Liver (tissue), 10 donors: ENCODE measurements at places on chromosomes 5 and 9. TPM values are rescaled to one million over a fixed set of nuclear protein-coding genes. Genes with fewer than 3 reads are reported as not detected.
A peak's percentile ranks its signal among the peaks of the same experiment; 100 is the strongest.

GRCh38 chr9:97271292-97271691, 36.2 kb upstream of the CCDC180 start:
- H3K27me3 ChIP-seq: no peaks in the 10 kb centered on the region
- no peaks in the 10 kb centered on the region for H3K4me1 ChIP-seq
- H3K4me3 ChIP-seq: no peak overlapping the region
- no peak for DNase-seq

DNA sequence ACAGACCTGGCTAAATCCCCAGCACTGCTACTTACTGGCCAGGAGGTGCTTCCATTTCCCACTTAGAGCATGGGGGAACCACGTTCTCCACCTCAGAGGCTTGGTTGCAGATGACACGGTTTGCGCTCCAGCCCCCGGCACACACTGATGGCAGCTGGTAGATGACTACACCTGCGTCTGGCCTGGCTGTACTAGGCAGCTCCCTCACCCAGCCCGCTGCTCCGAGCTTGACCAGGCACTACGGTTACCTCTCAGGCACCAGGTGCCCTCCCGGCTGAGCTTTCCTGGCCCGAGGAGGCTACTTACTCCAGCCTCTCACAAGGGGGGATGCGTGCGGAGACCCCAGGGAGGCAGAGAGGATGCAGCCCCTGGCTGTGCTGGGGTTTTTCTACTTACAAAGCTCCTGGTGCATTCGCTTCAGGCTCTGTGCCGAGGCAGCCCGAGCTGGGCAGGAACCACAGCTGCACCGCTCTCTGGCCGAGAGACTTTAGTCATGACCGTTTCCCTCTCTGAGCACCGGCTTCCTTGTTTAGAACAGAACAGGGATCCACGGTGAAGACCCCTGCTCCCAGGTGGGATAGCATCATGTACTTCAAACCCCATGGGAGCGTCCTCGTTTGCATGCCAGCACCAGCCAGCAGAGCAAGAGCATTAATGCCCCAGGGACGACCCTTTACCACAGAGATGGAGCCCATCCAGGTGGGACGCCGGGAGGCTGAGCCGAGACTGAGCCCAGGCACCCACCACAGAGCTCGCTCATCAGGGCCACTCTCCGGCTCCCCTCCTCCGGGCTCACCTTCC, 7.6 kb upstream of the GBGT1 start:
- no peaks in the 10 kb centered on the region for H3K4me1 ChIP-seq
- DNase-seq: no peak
- H3K4me3 ChIP-seq: no peak overlapping the region
- no peaks in the 10 kb centered on the region for H3K36me3 ChIP-seq

The PLCXD3 gene
- total RNA-seq: 0.05 TPM

GRCh38 chr9:137462396-137462985, 3.4 kb upstream of the NSMF start:
- DNase-seq: no peak
- H3K4me1 ChIP-seq: peaks cover 8% of the 10 kb centered on the region
- no peak overlapping the region for H3K27ac ChIP-seq
- peaks cover 6% of the 10 kb centered on the region for H3K36me3 ChIP-seq
- H3K4me3 ChIP-seq: no peak overlapping the region

- no peak for DNase-seq
- no peaks in the 10 kb centered on the region for H3K4me1 ChIP-seq
- H3K27ac ChIP-seq: no peak overlapping the region
- H3K27me3 ChIP-seq: peaks cover 3% of the 10 kb centered on the region
- H3K36me3 ChIP-seq: no peaks in the 10 kb centered on the region
Observed at GRCh38 chr5:108481355-108481931, 99.5 kb upstream of the FBXL17 start.

DNA sequence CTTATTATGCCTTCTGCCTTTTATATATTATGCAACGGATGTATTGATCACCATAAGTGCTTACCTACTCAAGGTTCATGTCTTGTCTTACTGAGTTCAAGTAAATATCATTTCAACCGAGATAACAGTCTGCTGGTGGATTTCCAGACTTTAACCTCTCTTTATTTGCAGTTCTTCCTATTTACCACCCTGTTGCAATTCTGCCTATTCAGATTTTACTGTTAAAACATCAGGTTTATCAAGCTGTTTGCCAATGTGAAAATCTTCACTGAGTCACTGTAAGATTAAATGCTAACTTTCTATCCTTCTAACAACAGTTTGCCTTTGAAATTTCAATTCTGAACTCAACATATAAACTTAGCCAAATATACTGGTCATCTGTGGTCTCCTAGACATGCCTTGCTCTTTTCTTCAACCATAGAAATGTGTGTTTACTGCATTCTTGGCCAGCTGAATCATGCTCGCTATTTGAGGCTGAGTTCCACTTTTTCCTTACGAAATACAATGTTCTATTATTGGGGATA, 471.7 kb upstream of the RORB start:
- no peaks in the 10 kb centered on the region for H3K27me3 ChIP-seq
- peak overlapping the region; percentile 31 for H3K27ac ChIP-seq
- H3K4me1 ChIP-seq: peaks cover 9% of the 10 kb centered on the region
- no peak for DNase-seq

DNA sequence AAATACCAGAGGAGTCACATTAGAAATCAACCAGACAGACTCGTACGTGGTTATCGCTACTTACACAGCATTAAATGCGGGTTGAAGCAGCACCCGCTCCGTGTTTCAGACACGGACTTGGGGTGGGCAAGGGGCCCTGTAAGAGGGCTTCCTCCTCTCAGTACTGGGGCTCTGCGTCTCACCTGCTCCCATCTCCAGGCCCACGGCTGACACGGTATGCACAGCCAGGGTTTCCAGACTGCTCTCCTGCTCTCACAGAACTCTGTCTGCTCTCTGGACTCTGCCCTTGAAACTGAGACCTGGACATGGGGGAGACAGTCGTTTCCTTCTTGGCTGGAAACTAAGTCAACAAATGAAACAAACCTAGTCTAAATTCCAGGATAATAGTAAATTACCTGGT, 24.7 kb upstream of the RASGEF1C start:
- no peak overlapping the region for H3K4me3 ChIP-seq
- H3K36me3 ChIP-seq: peaks cover 62% of the 10 kb centered on the region
- DNase-seq: no peak

The TAL2 gene
- not detected for total RNA-seq

- no peak for DNase-seq
- H3K27me3 ChIP-seq: no peaks in the 10 kb centered on the region
Observed at GRCh38 chr5:143471666-143472464, 68.4 kb upstream of the NR3C1 start.

DNA sequence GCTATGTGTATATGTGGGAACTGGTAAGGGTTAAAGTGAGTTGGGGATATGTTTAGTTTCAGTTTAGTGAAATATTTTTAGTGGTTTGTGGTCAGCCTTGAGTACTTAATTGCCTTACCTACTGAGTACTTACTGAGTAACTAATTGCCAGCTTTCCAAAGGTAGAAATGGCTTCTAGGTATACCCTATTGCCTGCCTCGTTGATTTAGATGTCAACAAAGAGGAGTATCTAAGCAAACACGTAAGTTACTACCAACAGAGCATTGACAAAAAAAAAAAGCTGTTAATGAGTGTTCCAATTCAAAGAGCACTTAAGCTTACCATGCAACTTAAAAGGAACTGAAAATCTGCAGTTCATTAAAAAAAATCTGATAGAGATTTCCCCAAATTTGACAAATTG, 8.8 kb downstream of the ATP10B start:
- H3K4me1 ChIP-seq: no peaks in the 10 kb centered on the region
- H3K27ac ChIP-seq: no peak overlapping the region
- no peaks in the 10 kb centered on the region for H3K27me3 ChIP-seq
- DNase-seq: no peak
- no peaks in the 10 kb centered on the region for H3K36me3 ChIP-seq

DNA sequence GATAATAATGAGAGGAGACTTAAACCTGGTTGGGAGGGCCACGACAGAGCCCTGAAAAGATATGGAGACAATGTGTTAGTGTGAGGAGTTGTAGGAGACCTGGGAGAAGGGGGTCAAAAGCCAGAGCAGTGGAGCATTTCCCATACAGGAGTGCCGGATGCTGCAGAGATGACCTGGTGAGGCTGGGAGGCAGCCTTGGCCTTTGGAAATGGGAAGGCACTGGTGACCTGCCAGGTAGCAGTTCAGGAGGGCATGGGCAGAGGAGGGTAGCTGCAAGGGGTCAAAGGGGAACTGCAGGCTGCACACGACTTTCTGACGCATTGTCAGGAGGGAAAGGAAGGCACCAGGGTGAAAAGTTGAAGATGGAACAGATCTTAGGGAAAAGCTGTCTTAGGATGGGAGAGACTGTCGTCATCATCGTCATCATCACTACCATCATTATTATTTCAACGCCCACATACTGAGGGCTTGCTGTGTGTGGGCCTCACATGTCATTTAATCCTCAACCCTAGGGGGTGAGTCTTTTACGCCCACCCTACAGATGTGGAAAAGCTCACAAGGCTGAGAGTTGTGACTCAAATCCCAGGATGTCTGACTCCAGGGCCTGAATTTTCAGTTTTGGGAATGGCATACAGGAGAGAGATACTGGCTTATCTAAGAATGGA, 13.3 kb downstream of the ARAP3 start:
- H3K4me1 ChIP-seq: peaks cover 21% of the 10 kb centered on the region
- no peak overlapping the region for H3K4me3 ChIP-seq
- H3K27me3 ChIP-seq: no peaks in the 10 kb centered on the region
- DNase-seq: no peak
- no peak overlapping the region for H3K27ac ChIP-seq
- no peaks in the 10 kb centered on the region for H3K36me3 ChIP-seq

- no peaks in the 10 kb centered on the region for H3K36me3 ChIP-seq
- no peak for DNase-seq
Observed at GRCh38 chr9:98644011-98644410, 64.7 kb downstream of the GABBR2 start.

DNA sequence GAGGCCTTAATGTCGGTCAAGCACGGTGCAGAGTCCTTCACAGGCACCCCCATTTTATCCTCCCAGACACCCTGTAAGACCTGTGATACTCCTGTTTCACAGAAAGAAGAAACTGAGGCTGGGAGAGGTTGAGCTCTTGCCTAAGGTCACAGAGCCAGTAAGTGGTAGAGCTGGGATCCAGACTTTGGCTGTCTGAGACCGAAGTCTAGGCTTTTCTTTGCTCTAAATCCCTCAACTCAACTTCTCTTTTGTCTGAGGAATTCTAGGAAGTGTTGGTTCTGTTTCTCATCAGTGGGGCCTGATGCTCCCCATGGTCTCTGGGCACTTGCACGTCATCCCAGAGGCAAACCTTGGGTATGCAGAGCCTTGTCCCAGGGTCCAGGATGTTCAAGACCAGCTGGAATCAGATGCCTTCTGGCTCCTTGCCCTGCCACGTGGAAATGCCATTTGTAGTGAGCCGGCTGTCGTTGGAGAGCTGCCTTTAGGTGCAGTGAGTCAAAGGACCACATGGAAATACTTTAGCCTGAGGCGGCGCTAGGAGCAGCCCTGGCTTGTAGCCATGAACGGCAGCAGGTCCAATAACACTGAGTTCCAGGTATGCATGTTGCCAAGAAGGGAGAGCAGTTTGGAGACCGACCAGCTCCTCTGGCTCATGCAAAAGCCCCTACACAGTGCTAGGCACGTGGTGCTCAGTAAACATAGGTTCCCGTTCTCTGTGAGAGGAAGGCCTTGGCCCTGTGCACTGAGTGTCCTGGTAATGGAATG, 9.2 kb downstream of the DCANP1 start:
- H3K27me3 ChIP-seq: no peaks in the 10 kb centered on the region
- peak; percentile 30 for DNase-seq
- H3K4me1 ChIP-seq: peaks cover 2% of the 10 kb centered on the region
- H3K36me3 ChIP-seq: no peaks in the 10 kb centered on the region

The IL13 gene
- not detected for total RNA-seq

The NR5A1 gene
- not detected for total RNA-seq

DNA sequence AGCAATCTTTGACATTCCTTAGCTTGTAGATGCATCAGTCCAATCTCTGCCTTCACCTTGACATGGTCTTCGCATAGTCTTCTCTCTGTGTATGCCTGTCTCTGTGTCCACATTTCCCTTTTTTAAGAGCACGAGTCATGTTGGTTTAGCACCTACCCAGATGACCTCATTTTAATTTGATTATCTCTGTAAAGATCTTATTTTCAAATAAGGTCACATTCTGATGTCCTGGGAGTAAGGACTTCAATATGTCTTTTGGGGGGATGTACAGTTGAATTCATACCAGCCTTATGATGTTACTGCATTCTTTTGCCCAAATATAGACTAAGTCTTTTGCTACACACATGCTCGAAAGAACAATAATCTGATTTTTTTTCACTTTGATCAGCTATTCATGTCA, 6.9 kb downstream of the KCTD16 start:
- no peak for DNase-seq
- no peaks in the 10 kb centered on the region for H3K4me1 ChIP-seq
- no peak overlapping the region for H3K27ac ChIP-seq
- H3K4me3 ChIP-seq: no peak overlapping the region

GRCh38 chr9:81829195-81829882, 98.9 kb upstream of the SPATA31D4 start:
- peaks cover 3% of the 10 kb centered on the region for H3K4me1 ChIP-seq
- no peak for DNase-seq
- H3K27ac ChIP-seq: no peak overlapping the region
- H3K27me3 ChIP-seq: no peaks in the 10 kb centered on the region
- no peaks in the 10 kb centered on the region for H3K36me3 ChIP-seq

DNA sequence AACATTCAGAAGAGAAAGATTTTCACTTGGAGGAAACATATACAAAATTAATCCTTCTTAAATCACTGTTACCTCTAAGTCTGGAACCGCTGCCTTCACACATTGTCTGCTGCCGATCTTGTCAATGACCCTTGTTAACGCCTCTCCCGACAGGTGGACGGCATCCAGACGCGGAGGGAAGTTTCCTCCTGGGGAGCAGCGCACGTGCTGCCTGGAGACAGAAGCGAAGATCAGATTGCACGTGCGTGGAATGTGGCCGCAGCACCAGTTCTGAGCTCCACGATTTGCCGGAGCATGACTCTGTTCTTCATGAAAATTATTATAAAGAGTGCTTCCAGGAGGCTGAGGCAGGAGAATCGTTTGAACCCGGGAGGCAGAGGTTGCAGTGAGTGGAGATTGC, 183.6 kb upstream of the IRX4 start:
- no peak overlapping the region for H3K27ac ChIP-seq
- no peaks in the 10 kb centered on the region for H3K27me3 ChIP-seq
- no peaks in the 10 kb centered on the region for H3K36me3 ChIP-seq

GRCh38 chr9:86809151-86809550, 138.2 kb downstream of the GAS1 start:
- H3K4me1 ChIP-seq: no peaks in the 10 kb centered on the region
- no peak overlapping the region for H3K27ac ChIP-seq
- DNase-seq: no peak
- no peaks in the 10 kb centered on the region for H3K36me3 ChIP-seq

The RNF183 gene
- total RNA-seq: not detected

The SLC4A9 gene
- total RNA-seq: not detected

GRCh38 chr5:32501071-32502002, 56.8 kb upstream of the ZFR start:
- no peaks in the 10 kb centered on the region for H3K27me3 ChIP-seq
- H3K4me3 ChIP-seq: no peak overlapping the region
- H3K4me1 ChIP-seq: no peaks in the 10 kb centered on the region
- no peak for DNase-seq

The UGCG gene
- 44.2 TPM for total RNA-seq

The IRX2 gene
- total RNA-seq: not detected

The GABRA1 gene
- total RNA-seq: not detected

The DND1 gene
- 0.92 TPM for total RNA-seq

The KLHL9 gene
- 14.5 TPM for total RNA-seq

GRCh38 chr9:74528207-74528606, 31.1 kb downstream of the RORB start:
- H3K4me3 ChIP-seq: no peak overlapping the region
- no peaks in the 10 kb centered on the region for H3K4me1 ChIP-seq
- no peak for DNase-seq
- H3K27ac ChIP-seq: no peak overlapping the region
- H3K27me3 ChIP-seq: peaks cover 2% of the 10 kb centered on the region

GRCh38 chr9:133990366-133991213, 1.5 kb downstream of the VAV2 start:
- peak overlapping the region; percentile 99 for H3K27ac ChIP-seq
- peak overlapping the region; percentile 71 for H3K4me3 ChIP-seq
- no peaks in the 10 kb centered on the region for H3K36me3 ChIP-seq
- peaks cover 14% of the 10 kb centered on the region for H3K4me1 ChIP-seq
- DNase-seq: peak; percentile 71
